ENCODE measurements at places on chromosomes 5 and 9.

- H3K4me3 ChIP-seq: no peak overlapping the region
- no peak overlapping the region for H3K27ac ChIP-seq
- no peaks in the 10 kb centered on the region for H3K36me3 ChIP-seq
- peaks cover 39% of the 10 kb centered on the region for H3K4me1 ChIP-seq
- no peak for DNase-seq
These were observed 53.8 kb upstream of the RXRA start for GRCh38 chr9:134272302-134273023.

- DNase-seq: no peak
- H3K27me3 ChIP-seq: no peaks in the 10 kb centered on the region
- no peak overlapping the region for H3K27ac ChIP-seq
- no peaks in the 10 kb centered on the region for H3K36me3 ChIP-seq
- no peaks in the 10 kb centered on the region for H3K4me1 ChIP-seq
These were observed 69.8 kb downstream of the MRPL36 start for GRCh38 chr5:1729641-1730486.

DNA sequence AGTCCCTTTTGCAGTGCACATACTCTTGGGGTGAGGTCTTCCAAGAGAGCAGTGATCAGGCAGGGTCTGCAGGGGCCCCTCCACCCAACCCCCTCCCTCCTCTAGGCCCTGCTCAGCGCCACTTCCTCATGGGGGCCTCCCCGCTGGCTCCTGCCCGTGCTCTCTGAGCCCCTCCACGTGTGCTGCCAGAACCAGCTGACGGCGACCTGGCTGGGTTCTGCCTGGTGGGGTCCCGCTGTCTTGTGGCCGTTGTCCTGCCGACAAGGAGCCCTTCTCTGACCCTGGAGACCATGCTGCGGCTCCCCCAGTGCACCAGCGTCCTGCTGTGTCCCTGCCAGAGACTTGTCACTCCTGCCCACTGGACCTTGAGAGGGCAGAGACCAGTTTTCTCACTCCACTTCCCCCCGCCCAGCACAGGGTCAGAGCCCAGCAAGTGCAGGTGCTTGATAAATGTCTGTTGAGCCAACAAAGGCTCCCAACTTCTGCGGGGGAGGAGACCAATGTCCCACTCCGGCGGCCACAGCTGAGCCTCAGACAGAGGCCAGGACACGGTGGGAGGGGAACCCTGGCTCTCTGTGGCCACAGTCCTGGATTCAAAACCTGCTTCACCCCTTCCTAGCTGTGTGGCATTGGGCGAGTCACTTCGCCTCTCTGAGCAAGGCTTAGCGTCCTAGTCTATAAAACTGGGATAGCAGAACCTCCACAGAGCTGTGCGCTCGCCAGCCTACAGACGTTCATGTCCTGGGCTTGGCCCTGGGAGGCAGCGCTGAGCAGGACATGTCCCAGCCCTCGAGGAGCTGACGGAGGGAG is 24.8 kb downstream of the SARDH start:
- H3K27me3 ChIP-seq: no peaks in the 10 kb centered on the region
- H3K4me3 ChIP-seq: no peak overlapping the region
- no peak for DNase-seq
- no peaks in the 10 kb centered on the region for H3K4me1 ChIP-seq

GRCh38 chr9:69452110-69452782 is 127.2 kb downstream of the ENTREP1 start:
- H3K4me1 ChIP-seq: peaks cover 26% of the 10 kb centered on the region
- no peaks in the 10 kb centered on the region for H3K27me3 ChIP-seq
- no peak overlapping the region for H3K27ac ChIP-seq
- DNase-seq: no peak
- no peaks in the 10 kb centered on the region for H3K36me3 ChIP-seq
- no peak overlapping the region for H3K4me3 ChIP-seq

DNA sequence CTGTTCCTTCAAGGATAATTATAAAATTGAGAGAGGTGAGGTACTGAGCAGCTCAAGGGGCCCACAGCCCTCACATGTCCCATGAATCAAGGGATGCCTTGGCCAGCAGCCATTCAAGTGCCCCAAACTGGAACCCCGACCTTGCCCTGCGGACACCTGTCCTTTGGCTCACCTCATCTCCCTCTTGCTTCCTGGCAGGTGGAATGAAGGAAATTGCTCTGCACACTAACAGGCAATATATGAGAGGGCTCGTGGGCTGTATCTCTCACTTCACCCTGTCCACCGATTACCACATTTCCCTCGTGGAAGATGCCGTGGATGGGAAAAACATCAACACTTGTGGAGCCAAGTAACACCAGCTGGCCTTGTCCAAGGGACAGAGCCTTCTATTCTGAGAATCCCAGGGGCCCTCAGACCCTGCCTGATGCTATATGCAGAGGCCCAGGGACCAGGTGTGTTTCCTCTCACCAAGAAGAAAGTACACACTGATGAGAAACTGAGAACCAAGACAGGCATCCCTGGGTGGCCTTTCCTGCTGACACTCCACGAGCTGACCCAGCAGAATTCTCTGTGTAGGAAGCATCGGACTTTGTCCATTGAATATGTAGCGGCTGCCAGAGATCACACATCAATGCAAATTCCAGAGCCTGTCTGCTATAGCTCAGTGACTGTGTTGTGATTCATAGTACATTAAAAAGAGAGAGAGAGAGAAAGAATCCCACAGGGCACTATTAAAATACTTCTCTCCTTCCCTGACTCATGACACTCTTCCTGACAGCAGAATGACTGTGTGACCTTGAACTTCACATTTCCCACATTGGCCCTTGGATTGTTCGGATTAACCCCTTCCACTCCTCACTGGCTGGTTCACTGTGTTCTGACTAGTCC is 92.6 kb downstream of the LIFR start:
- no peak overlapping the region for H3K27ac ChIP-seq
- DNase-seq: no peak
- H3K4me1 ChIP-seq: no peaks in the 10 kb centered on the region
- no peaks in the 10 kb centered on the region for H3K36me3 ChIP-seq
- H3K4me3 ChIP-seq: no peak overlapping the region
- peaks cover 98% of the 10 kb centered on the region for H3K27me3 ChIP-seq

GRCh38 chr9:134641990-134642384 is 384 bp downstream of the COL5A1 start:
- no peaks in the 10 kb centered on the region for H3K36me3 ChIP-seq
- H3K27ac ChIP-seq: no peak overlapping the region
- no peak overlapping the region for H3K4me3 ChIP-seq
- DNase-seq: no peak

GRCh38 chr9:13878241-13878711 is 435.7 kb downstream of the NFIB start:
- no peak for DNase-seq
- no peaks in the 10 kb centered on the region for H3K36me3 ChIP-seq
- H3K4me1 ChIP-seq: no peaks in the 10 kb centered on the region
- H3K4me3 ChIP-seq: no peak overlapping the region
- no peaks in the 10 kb centered on the region for H3K27me3 ChIP-seq
- H3K27ac ChIP-seq: no peak overlapping the region

DNA sequence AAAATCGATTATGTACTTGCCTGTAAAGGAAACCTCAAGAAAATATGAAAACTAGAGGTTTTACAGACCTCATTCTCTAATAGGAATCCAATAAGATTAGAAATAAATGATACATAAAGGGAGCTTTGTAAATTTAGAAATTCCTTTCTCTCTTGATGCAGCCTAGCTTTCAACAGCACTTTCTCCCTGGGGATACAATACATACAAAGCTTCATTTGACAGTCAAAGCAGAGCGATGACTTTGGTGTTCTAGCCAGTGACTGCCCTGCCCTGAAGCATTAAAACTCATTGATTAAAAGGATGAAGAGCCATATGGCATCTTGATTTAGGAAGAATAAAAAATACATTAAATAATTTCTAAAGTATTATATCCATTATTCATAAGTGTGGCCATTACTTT is 46.3 kb upstream of the GLIS3 start:
- no peak for DNase-seq
- no peaks in the 10 kb centered on the region for H3K4me1 ChIP-seq
- no peaks in the 10 kb centered on the region for H3K27me3 ChIP-seq
- H3K27ac ChIP-seq: no peak overlapping the region
- H3K4me3 ChIP-seq: no peak overlapping the region

- H3K36me3 ChIP-seq: no peaks in the 10 kb centered on the region
- no peaks in the 10 kb centered on the region for H3K4me1 ChIP-seq
- no peak overlapping the region for H3K27ac ChIP-seq
- H3K27me3 ChIP-seq: no peaks in the 10 kb centered on the region
- no peak overlapping the region for H3K4me3 ChIP-seq
- DNase-seq: no peak
These were observed 440.4 kb upstream of the GRIN3A start for GRCh38 chr9:102178811-102179210.

Measured in CD14-positive monocyte (primary cell).